ENCODE measurements at places on chromosomes 12 and 14.
A peak's percentile ranks its signal among the peaks of the same experiment; 100 is the strongest.

DNA sequence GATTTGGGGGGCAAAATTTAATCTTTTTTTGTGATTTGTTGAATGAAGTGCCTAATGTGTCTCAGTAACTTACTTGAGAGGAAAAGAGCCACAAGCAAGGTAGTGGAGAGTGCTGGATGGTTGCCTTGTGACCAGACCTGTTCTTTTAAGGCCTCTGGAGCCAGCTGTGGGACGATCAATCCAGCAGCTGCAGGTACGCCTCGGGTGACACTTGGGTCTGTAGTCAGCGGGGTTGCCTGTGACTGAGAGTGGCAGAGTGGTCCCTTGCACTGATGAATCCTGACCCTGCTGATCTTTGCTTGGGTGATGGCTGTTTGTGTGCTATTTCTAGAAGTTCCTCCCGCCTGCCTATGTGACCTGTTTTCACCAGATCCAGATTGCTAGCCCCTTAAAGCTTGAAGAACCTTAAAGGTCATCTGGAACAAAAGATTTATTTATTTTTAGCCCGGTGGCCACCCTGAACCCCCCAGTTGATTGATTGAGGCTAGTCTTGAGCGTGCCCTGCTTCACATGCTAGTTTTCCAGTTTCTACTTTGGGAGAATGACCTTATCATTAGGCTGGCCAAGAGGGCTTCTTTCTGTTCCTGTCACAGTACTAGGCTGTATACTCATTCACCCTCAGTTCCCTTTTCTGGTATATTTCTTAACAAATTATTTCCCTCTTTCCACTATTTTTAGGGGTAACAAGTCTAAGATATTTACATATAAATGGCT, 23.2 kb downstream of the PRKCH start:
- DNase-seq: no peak

DNA sequence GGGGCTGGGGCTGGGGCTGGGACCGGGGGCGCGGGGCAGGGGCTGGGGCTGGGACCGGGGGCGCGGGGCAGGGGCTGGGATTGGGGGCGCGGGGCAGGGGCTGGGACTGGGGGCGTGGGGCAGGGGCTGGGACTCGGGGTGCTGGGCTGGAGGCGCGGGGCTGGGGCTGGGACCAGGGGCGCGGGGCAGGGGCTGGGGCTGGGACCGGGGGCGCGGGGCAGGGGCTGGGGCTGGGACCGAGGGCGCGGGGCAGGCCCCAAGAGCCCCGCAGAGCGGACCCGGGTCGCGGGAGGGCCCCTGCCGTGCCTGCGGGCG, 452 bp downstream of the P2RX2 start:
- DNase-seq: no peak

GRCh38 chr14:64504310-64504896, at the start of gene ZBTB1:
ZBTB1 (plus strand) TSS chr14:64504770; CDS start chr14:64521505, 16,735 bp downstream.
- DNase-seq: peak; percentile 53

- no peak for DNase-seq
These were observed 145.8 kb downstream of the SLC38A6 start for GRCh38 chr14:61126603-61127498.

GRCh38 chr12:28413460-28414109, 223.3 kb downstream of the CCDC91 start:
- DNase-seq: no peak
